Stimulated activated CD4-positive, alpha-beta T cell treated with anti-CD3 and anti-CD28 coated beads, Interleukin-15, amount 100 ng/mL, for 1 hour (primary cell): ENCODE measurements at places on chromosomes 1 and 21.

DNA sequence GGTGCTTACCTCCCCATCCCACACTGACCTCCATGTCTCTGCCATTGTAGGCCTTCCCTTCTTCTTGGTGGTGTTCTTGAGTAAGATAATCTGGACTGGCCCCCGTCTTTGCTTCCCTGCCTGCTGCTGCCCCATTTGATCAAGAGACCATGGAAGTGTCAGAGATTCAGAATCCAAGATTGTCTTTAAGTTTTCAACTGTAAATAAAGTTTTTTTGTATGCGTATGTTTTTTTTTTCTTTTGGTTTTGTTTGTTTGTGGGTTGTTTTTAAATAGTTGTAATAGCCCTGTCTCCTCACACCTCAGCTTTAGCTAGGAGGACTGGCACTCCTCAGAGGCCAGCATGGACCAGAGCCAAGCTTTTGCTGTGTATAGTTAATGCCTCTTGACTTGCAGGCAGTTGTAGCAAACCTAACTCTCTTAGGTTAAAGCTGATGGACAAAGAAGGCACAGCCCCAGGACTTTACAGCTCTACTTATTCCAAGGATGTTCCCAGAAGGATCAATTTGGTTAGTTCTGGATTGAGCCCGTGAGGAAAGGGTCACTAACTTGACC, 5.6 kb upstream of the YBX1 start:
- no peak for DNase-seq

- no peak for DNase-seq
These were observed 18.7 kb downstream of the WNT2B start for GRCh38 chr1:112527266-112528010.

DNA sequence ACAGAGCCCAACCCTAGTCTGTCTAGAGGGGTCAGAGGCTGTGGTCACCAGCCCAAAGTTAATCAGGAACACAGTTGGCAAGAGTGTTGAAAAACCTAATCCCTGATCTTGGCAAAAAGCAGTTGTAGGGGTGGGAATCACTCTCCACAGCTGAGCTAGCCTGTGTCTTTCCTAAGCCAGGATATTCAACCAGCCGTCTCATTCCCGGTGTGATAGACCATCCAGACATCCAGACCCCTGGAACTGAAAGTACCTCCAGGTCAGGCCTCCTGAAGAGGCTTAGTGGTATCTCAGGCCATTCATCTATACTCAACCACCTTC, 4.9 kb downstream of the LHX9 start:
- DNase-seq = no peak

- no peak for DNase-seq
These were observed 36.7 kb downstream of the ATP2B4 start for GRCh38 chr1:203663294-203663693.

DNA sequence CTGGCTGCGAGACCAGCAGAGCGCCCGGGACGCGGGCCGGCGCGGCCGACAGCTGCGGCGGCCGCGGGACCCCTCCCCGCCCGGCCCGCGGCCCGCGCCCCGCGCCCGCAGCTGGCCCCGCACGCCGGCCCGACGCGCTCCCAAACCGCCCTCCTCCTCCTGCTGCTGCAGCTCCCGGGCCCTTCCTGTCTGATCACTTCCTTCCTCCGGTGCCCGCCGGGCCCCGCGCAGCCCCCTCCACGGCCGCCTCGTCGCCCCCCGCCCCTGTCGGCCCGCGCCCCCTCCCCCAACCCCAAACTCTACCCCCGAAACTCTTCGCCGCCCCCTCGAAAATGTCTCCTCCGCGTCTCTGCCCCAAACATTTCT, 594 bp downstream of the LUZP1 start:
- no peak for DNase-seq

- no peak for DNase-seq
These were observed 51.2 kb downstream of the SIPA1L2 start for GRCh38 chr1:232578651-232579195.

GRCh38 chr1:32307324-32307723, 15.4 kb downstream of the HDAC1 start:
- DNase-seq = no peak

DNA sequence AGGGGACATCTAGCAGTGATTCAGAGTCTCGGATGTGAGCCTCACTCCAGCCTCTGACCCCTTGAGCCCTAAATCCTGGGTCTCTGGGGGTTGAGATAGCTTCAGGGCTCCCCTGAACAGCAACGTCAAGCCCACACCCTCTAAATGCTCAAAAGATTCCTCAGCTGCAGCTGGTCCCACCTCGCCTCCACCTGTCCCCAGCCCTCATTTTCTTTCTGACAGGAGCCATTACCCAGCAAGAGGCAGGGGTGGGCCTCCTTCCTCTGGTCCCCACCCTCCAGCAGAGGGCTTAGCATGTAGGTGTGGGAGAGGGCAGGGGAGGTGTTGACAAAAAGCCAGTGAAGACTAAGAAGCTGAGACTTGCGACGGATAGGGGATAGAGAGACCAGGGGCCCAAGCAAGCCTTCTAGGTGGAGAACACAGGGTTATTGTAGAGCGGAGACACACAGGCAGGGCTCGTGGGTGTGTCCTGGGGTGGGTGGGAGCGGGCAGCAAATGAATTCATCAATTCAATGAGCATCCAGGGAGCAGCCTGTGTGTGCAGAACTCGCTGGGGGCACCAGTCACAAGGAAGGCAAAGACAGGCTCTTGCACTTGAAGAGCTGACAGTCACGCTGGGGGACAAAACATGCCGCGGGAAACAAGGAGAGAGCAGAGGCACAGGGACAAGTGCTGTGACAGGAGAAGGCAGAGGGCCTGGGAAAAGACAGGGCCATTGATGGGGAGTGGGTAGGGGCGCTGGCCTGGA, 48.9 kb upstream of the GOLT1A start:
- DNase-seq = no peak
